MCF 10A (cell line): ENCODE measurements at places on chromosomes 5 and 9. TPM values are rescaled to one million over a fixed set of nuclear protein-coding genes. Genes with fewer than 3 reads are reported as not detected.
A peak's percentile ranks its signal among the peaks of the same experiment; 100 is the strongest.

The LTC4S gene
- 2.1 and 2.2 TPM in 2 replicates for total RNA-seq

The GRIN3A gene
- total RNA-seq: not detected in 2 replicates

The RLN1 gene
- total RNA-seq: not detected in 2 replicates

The KIF20A gene
- 19.0 and 30.6 TPM in 2 replicates for total RNA-seq

The DMGDH gene
- total RNA-seq: 9.2 and 14.7 TPM in 2 replicates

The PARP8 gene
- 24.5 and 31.2 TPM in 2 replicates for total RNA-seq

The SIL1 gene
- total RNA-seq: 114 and 175 TPM in 2 replicates

- peaks cover 11% of the 10 kb centered on the region for H3K4me1 ChIP-seq
- no peaks in the 10 kb centered on the region for H3K27me3 ChIP-seq
- no peak overlapping the region for H3K27ac ChIP-seq
- H3K4me3 ChIP-seq: no peak overlapping the region
Measured at GRCh38 chr5:83548581-83548980, 77.0 kb downstream of the VCAN start.

DNA sequence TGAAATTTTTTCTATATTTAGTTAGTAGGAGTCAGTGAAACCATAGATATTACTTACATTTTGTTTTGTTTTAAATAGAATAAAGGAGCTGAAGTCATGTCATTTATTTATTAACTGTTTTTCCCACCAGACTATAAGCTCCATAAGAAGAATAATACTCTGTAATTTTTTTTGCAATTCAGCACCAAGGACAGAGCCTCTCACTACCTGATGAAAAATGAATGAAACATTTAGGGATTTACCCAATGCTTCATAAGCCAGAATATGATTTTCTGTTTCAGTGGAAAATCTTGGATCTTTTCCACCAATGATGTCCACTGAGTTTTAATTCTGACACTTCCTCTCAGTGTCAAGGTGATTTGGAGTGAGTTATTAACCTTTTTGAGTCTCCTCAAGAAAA, 624.9 kb upstream of the GRAMD2B start:
- H3K4me1 ChIP-seq: peaks cover 4% of the 10 kb centered on the region
- peak; percentile 75 for DNase-seq
- H3K4me3 ChIP-seq: no peak overlapping the region
- H3K36me3 ChIP-seq: no peaks in the 10 kb centered on the region

DNA sequence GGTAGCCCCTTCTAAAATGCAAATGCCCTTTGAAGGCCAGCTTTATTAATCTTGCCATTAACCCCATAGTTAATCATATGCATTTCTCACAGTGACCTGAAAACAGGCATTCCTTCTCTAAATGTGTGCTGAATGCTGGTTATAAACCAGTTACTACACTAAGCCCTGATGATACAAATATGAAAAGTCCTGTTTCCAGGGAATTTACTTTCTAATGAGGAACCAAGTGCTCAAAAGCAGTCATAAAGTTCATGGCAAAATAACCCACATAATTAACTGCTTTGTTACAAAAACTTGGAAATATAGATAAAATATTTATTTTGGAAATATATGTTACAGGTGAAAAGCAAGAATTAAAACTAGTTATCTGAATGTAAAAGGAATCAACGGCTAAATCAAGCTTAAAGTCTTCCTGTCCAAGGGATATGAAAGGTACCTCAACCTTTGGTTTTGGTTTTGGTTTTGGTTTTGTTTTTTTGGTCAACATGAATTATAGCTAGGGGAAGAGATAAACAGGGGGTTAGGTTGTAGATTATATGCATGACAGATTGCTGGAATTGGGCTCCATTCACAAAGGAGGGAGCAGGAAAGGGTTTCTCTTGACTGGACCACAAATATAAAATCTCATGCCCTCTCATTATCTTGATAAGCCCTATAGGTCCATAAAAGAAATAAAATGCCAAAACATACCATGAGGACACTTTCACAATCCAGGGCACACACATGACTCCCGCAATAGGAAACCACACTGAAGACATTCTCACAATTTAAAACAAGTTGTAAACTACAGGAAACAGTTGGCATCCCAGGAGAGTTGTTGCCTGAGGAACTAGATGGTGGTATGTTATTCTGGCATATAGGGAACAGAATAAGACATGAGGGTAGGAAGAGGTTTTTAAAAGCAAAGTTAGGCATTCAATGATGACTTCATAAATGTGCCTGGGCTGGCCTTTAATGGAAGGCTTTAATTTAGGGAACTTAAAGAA, 46.7 kb upstream of the MACIR start:
- DNase-seq: no peak
- H3K4me1 ChIP-seq: peaks cover 5% of the 10 kb centered on the region
- no peak overlapping the region for H3K4me3 ChIP-seq
- no peaks in the 10 kb centered on the region for H3K27me3 ChIP-seq
- peaks cover 13% of the 10 kb centered on the region for H3K36me3 ChIP-seq

DNA sequence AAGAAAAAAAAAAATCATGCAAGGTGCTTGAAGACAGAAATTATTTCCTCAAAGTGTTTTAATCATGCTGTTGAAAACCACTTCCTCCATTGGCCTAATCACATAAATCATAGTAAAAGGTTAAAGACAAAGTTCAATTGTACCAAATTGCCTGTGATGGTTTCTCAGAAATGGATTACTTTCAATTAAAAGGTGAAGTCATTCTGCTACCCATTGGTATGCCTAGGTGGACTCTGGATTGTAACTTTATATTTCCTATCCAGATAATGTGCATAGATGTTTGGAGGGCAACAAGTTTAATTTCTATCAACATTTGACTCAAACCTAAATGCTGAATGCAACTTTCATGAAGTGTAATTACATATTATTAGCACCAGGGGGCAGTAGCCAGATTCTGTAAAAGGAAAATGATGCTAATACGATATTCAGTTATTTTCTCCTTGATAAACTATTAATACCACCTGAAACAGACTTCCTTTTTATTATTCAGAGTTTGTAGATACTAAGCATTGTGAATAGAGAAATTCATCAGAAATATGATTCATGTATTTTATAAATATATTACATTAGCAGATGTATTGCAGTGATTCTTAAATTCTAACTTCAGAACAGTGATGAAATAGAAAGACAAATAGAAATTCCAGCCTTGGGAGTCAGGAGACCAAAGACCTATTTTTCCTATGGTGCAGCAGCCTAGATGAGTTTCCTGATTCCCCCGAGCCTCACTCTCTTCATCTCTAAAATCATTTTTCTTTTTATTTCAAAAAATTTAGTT, 148.2 kb downstream of the CAAP1 start:
- H3K27me3 ChIP-seq: peaks cover 33% of the 10 kb centered on the region
- H3K4me3 ChIP-seq: no peak overlapping the region
- peaks cover 9% of the 10 kb centered on the region for H3K4me1 ChIP-seq
- peak; percentile 47 for DNase-seq

GRCh38 chr5:181188700-181189362, 16.2 kb downstream of the TRIM7 start:
- H3K27me3 ChIP-seq: no peaks in the 10 kb centered on the region
- H3K4me1 ChIP-seq: peaks cover 13% of the 10 kb centered on the region
- H3K36me3 ChIP-seq: peaks cover 38% of the 10 kb centered on the region
- peak overlapping the region; percentile 93 for H3K27ac ChIP-seq
- H3K4me3 ChIP-seq: peak overlapping the region; percentile 96

DNA sequence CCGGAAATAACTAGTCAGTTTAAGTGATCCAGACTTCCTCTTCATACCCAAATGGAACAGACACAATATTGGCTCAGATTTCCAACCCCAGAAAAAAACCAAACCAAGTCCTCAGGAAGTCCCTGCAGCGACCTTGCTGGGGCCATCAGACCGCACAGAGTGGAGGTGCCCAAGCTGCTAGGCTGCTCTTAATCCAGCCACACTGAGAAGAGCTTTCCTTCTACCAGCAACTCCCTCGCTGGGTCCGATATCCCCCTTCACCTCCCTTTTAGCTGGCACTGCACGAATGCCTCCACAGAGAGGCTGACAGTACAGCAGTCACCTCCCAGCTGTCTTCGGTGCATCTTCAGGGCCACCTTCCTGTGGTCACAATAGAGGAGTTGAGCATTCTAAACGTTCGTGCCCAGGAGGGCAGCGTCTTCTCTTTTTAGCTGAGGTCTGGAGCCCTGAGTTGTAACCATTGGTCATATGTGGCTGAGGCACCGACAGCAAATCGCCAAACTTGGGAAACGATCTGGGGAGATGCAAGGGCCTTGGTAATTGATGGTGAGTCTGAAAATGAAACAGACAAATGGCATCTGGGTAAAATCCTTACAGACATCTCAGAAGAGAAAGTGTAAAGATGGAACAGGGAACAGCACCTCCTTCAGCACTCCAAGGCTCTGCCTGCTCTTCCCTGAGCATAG, 5.7 kb downstream of the NAIF1 start:
- no peak overlapping the region for H3K4me3 ChIP-seq
- H3K36me3 ChIP-seq: peaks cover 10% of the 10 kb centered on the region
- peaks cover 9% of the 10 kb centered on the region for H3K4me1 ChIP-seq
- no peaks in the 10 kb centered on the region for H3K27me3 ChIP-seq
- H3K27ac ChIP-seq: no peak overlapping the region
- DNase-seq: no peak

DNA sequence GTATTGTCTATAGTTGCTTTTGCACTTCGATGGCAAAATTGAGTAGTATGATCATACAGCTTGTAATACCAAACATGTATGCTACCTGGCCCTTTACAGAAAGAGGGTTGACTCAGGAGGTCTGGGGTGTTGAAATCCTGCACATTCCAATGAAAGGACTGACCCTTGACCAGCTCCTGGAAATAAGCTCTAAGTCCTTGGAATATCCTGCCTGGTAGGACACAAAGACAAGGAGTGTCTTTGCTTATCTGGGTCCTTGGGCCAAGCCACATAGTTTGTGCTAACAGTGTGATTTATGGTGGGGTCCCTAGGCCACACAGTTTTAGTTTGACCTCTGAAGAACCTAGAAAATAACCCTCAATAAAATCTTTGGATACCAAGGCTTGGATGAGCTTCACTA, 89.3 kb upstream of the FTMT start:
- H3K4me1 ChIP-seq: no peaks in the 10 kb centered on the region
- H3K27me3 ChIP-seq: no peaks in the 10 kb centered on the region
- no peaks in the 10 kb centered on the region for H3K36me3 ChIP-seq
- DNase-seq: no peak
- H3K27ac ChIP-seq: no peak overlapping the region

DNA sequence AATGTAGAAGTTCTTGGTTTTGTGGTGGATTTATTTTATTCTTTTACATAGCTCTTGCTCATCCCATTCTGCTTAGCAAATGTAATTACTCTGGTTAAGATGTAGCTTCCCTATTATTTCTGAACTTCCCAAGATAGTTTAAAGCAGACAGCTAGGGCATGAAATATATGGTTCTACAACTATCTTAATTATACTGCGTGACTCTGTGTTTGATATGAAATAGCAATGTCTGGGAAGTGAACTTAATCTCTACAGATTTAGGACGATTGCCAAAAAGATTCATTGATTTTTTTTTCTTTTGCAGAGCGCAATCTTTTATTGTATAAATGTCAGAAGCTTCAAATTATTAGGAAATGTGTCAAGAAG, 529.3 kb upstream of the ZNF608 start:
- no peaks in the 10 kb centered on the region for H3K36me3 ChIP-seq
- no peaks in the 10 kb centered on the region for H3K27me3 ChIP-seq
- no peak for DNase-seq
- peaks cover 19% of the 10 kb centered on the region for H3K4me1 ChIP-seq
- no peak overlapping the region for H3K4me3 ChIP-seq

GRCh38 chr5:111447099-111447498, 65.2 kb downstream of the STARD4 start:
- peaks cover 26% of the 10 kb centered on the region for H3K27me3 ChIP-seq
- no peak overlapping the region for H3K27ac ChIP-seq
- no peak overlapping the region for H3K4me3 ChIP-seq

GRCh38 chr9:133845440-133845839, 107.3 kb upstream of the SARDH start:
- no peak for DNase-seq
- no peaks in the 10 kb centered on the region for H3K4me1 ChIP-seq
- H3K27me3 ChIP-seq: no peaks in the 10 kb centered on the region

DNA sequence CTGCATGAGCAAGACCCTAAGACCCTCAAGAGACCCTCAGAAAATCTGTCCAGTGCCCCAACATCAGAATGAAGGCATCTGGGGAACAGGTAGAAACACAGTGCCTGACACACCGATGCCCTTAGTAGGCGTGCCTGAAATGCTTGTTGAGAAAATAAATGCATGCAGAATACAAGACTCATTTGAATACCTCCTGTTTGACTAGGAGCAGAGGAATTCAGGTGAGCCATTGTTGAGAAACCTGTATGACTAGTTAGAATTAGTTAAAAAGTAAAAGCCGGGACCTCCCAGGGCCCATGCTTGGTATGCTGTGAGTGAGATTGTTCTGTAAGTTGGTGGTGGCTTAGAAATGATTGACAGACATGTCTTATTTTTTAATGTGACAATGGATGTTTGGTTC, 55.0 kb downstream of the WWC1 start:
- no peak overlapping the region for H3K27ac ChIP-seq
- no peak for DNase-seq
- no peak overlapping the region for H3K4me3 ChIP-seq
- no peaks in the 10 kb centered on the region for H3K27me3 ChIP-seq
- H3K36me3 ChIP-seq: peaks cover 10% of the 10 kb centered on the region

- H3K27ac ChIP-seq: peak overlapping the region; percentile 81
- peaks cover 43% of the 10 kb centered on the region for H3K4me1 ChIP-seq
- peak; percentile 93 for DNase-seq
- no peaks in the 10 kb centered on the region for H3K36me3 ChIP-seq
- peak overlapping the region; percentile 54 for H3K4me3 ChIP-seq
- H3K27me3 ChIP-seq: no peaks in the 10 kb centered on the region
Measured at GRCh38 chr5:16916262-16916878, 19.7 kb downstream of the MYO10 start.

DNA sequence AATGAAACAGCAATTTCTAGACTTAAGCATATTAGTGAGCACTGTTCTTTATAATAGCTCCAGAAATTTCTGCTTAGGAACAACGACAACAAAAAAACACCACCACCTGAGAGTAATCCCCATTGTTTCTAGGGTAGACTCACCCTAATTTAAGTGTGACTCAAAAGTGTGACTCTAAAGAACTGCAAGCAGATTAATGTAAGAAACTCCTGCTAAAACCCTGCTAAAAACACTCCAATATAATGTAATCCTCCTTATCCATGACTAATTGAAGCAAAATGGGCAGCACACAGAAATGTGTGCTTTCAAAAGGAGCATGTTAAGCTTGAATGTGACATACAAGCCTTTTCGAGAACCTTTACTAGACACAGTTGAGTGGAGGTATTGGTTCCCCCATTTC, 296.0 kb downstream of the EPB41L4A start:
- H3K27ac ChIP-seq: no peak overlapping the region
- no peaks in the 10 kb centered on the region for H3K4me1 ChIP-seq
- no peak overlapping the region for H3K4me3 ChIP-seq

DNA sequence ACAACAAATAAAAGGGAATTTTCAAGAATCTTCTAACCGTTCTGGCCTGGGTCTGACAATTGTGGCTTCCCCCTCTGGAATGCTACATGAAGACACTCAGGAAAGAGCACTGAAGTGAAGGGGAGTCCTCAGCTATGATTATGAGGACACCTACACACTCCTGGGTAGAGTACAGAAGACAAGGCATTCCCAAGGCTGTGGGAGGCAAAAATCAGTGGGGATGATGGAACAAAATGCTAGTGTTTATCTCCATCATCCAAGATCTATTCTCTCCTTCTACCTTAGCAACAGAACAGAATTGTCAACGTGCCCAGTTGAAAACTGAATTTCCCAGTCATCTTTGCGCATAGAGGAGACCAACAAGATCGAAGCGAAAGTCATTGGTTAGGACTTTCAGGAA, 130.1 kb upstream of the LARP1 start:
- no peak for DNase-seq
- H3K27ac ChIP-seq: no peak overlapping the region
- H3K27me3 ChIP-seq: no peaks in the 10 kb centered on the region
- H3K36me3 ChIP-seq: no peaks in the 10 kb centered on the region
- no peaks in the 10 kb centered on the region for H3K4me1 ChIP-seq
- no peak overlapping the region for H3K4me3 ChIP-seq
